ENCODE measurements at places on chromosomes 6 and 20. TPM values are rescaled to one million over a fixed set of nuclear protein-coding genes. Genes with fewer than 3 reads are reported as not detected.

GRCh38 chr6:11277275-11278206 is 45.1 kb upstream of the NEDD9 start:
- H3K4me3 ChIP-seq = no peak overlapping the region
- H3K4me1 ChIP-seq = peaks cover 25% of the 10 kb centered on the region
- peak; percentile 29 for DNase-seq
- H3K27me3 ChIP-seq = no peaks in the 10 kb centered on the region

DNA sequence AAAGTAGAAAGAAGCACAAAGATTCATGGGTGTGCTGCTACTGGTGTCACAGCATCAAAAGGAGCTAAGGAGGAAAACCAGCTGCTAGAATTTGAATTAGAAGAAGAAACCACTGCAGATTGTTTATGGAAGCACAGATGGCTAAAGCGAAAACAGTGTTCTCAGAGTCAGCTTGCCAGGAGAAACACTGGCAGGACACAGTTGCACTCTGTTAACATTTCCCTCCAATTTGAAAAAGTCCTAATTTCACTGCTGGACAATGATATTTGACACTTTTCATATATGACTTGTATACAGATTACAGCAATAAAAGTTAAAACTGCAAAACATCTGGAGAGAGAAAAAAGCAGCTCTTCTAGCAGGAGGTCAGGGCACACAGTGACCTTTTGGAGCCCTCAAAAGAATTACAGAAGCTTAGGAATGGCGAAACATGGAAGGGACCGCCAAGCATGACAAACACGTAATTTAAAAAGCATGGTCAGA is 314.5 kb downstream of the COL12A1 start:
- no peaks in the 10 kb centered on the region for H3K27me3 ChIP-seq
- H3K4me3 ChIP-seq = no peak overlapping the region
- H3K4me1 ChIP-seq = peaks cover 2% of the 10 kb centered on the region
- peak; percentile 55 for DNase-seq
- H3K27ac ChIP-seq = peak overlapping the region; percentile 43
- H3K36me3 ChIP-seq = no peaks in the 10 kb centered on the region

DNA sequence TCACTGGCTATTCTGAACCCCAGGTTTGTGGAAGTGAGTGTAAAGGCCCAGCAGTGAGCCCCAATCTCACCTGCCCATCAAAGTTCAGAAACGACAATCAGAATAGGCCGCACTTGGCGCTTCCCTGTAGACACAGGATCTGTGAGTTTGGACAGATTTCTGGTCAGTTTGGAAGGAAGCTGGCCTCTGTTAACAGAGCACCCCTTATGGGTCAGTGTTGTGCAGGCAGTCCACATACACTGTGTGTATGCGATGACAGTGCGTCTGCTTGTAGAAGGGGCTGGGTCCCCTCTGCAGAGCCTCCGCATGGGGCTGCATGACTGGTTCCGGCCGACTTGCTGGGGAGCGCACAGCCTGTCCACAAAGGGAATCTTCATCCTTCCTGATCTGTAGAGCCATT is 3.4 kb upstream of the MPC1 start:
- no peak overlapping the region for H3K4me3 ChIP-seq
- no peaks in the 10 kb centered on the region for H3K27me3 ChIP-seq
- no peaks in the 10 kb centered on the region for H3K36me3 ChIP-seq

DNA sequence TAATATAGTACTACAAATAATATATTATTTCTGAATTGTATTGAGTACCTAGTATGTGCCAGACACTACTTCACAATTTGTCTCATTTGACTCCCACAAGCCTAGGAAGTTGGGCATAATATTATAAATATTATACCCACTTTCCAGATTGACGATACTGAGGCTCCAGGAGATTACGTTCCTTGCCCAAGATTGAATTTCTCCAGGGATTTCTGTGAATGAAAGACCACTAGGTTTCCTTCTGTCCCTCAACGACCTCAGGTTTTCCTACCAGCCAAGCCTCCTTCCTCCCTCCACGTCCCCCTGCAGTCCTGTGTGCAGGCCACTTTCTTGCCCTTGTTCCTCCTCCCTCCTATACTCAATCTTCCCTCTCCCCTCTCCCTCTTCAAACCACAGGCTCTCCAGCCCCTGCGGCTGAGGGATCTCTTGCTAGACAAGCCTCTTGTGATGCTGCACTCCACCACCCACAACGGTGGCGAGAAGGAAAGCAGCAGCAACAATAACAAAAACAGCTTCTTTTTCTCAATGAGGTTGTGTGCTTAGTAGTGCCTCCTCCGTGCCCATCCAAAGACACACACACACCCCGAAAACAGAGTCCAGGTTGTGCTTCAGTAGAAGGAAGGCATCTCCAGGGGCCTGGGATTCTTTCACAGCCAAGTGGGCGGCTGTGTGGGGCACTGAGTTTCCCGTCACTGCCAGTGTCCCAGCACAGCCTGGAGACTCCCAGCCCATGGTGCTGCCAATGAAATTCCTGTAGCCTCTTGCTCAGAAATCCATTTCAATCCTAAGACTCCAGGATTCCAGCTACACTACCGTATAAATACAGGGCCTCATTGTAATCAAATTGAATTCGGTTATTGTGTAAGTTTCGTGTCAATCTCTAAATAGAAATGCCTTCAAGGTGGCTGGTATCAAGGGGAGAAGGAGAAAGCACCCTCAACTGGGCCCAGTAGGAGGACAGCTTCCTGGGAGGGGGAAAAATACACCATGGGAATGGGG is 94.4 kb downstream of the NCR2 start:
- peaks cover 14% of the 10 kb centered on the region for H3K4me1 ChIP-seq
- no peaks in the 10 kb centered on the region for H3K27me3 ChIP-seq
- H3K27ac ChIP-seq = no peak overlapping the region
- no peak overlapping the region for H3K4me3 ChIP-seq
- H3K36me3 ChIP-seq = no peaks in the 10 kb centered on the region

DNA sequence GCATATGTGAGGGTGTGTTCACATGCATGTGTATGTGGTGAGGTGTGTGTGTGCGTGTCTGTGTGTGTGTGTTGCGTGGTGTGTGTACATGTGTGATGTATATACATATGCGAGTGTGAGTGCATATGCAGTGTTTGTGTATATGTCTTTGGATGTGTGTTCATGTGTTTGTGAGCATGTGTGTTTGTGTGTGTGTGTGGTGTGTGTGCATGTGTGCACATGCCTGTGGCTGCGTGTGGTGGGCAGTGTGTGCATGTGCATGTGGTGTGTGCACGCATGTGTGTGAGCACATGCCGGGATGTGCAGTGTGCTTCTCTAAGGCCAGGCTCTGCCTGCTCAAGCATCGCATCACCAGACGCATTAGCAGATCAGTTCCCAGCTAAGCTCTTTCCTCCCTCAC is 5.7 kb downstream of the THBS2 start:
- H3K27ac ChIP-seq = no peak overlapping the region
- peaks cover 9% of the 10 kb centered on the region for H3K4me1 ChIP-seq
- no peaks in the 10 kb centered on the region for H3K36me3 ChIP-seq
- H3K27me3 ChIP-seq = no peaks in the 10 kb centered on the region

DNA sequence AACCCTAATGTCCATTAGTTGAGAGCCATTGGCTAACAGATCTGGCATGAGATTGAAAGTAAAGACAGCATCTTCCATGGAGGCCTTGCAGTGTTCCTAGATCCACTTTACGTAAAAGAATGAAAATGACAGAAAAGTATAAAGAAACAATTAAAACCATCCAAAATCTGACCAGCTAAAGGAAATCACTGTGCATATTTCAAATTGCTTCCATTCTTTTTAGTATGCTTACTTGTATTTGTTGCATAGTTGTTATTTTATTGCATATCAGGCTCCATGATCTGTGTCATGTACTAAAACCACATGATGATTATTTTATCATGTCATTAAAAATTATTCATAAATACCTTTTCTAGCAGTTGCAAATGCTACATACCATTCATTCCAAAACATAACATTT is 67.9 kb downstream of the GCLC start:
- DNase-seq = no peak
- no peaks in the 10 kb centered on the region for H3K4me1 ChIP-seq
- H3K36me3 ChIP-seq = no peaks in the 10 kb centered on the region
- H3K27ac ChIP-seq = no peak overlapping the region
- no peak overlapping the region for H3K4me3 ChIP-seq

- H3K27ac ChIP-seq = no peak overlapping the region
- no peaks in the 10 kb centered on the region for H3K27me3 ChIP-seq
- no peak for DNase-seq
- H3K4me1 ChIP-seq = peaks cover 2% of the 10 kb centered on the region
- H3K4me3 ChIP-seq = no peak overlapping the region
Measured at GRCh38 chr6:501891-502601, 110.5 kb downstream of the IRF4 start.

- no peak overlapping the region for H3K4me3 ChIP-seq
- H3K27me3 ChIP-seq = no peaks in the 10 kb centered on the region
- H3K36me3 ChIP-seq = no peaks in the 10 kb centered on the region
Measured at GRCh38 chr6:168093071-168093505, 14.1 kb upstream of the FRMD1 start.

DNA sequence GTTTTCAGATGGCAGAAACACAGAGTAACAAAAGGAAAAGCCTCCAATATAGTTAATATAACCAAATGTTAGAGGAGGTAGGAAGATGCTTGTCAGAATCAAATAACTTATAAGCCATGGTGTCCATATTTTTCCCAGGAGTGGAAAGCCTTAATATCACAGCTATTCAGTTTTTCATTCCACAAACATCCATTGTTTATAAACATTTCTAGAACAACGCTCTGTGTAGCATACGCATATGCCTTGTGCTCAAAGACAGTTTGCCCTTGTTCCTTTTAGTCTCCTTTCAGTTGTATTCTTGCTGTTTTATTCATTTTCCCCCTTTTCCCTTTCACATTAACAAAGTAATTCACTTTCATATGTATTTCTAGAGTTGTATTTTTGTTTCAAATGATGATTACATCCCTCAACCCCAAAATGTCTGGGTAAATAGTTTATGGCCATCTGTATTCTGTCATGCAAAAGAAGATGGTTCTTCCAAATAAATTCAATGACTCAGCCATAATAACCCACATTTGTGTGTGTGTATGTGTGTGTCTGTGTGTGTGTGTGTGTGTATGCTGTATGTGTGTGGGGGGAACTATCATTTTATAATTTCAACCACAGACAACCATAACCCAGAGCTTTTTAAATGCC is 455.7 kb upstream of the SOX4 start:
- DNase-seq = no peak
- H3K27me3 ChIP-seq = no peaks in the 10 kb centered on the region
- no peak overlapping the region for H3K27ac ChIP-seq
- H3K4me1 ChIP-seq = peaks cover 12% of the 10 kb centered on the region

DNA sequence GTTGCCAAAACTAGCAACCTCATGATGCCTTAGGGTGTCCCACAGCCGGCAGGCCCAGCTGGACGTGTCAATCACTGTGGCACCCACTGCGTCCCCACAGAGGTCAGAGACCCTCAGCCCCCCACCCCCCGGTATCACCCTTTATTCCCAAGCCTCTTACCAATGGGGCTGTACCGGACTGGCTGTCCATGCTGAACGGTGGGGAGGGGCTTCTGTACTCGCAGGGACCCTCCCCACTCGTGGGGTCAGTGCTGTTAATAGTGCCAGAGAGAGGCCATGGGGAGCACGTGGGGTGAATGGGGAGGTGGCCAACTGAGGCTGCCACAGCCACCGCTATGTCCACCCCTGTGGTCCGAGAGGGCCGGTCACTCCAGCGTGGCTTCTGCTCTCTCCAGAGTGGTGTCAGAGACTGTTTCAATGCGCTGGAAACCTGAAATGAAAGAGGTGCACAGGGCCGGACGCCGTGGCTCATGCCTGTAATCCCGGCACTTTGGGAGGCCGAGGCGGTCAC is 68.6 kb downstream of the THBS2 start:
- H3K4me1 ChIP-seq = peaks cover 7% of the 10 kb centered on the region
- H3K36me3 ChIP-seq = no peaks in the 10 kb centered on the region
- H3K27me3 ChIP-seq = no peaks in the 10 kb centered on the region
- DNase-seq = no peak
- H3K4me3 ChIP-seq = no peak overlapping the region

- no peaks in the 10 kb centered on the region for H3K4me1 ChIP-seq
- no peaks in the 10 kb centered on the region for H3K36me3 ChIP-seq
- no peaks in the 10 kb centered on the region for H3K27me3 ChIP-seq
- no peak overlapping the region for H3K4me3 ChIP-seq
- no peak for DNase-seq
- H3K27ac ChIP-seq = no peak overlapping the region
Measured at GRCh38 chr6:124825564-124825963, 136.7 kb upstream of the RNF217 start.

DNA sequence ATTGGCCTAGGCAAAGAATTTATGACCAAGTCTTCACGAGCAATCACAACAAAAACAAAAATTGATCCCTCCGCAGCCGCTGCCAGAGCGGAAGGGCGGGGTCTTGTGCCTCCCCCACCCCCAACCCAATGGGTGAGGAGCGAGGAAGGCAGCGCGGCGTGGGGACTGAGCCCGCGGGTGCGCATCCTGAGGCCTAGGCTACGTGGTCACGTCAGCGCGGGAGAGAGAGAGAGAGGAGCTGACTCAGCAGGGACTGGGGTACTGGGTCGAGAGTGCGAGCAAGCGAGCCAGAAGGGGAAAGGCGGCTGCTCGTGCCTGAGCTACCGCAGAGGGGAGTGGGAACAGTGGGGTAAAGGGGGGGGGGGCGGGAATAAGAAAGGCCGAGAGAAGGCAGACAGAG is 90.1 kb upstream of the FERMT1 start:
- H3K4me1 ChIP-seq = no peaks in the 10 kb centered on the region
- DNase-seq = no peak
- no peak overlapping the region for H3K4me3 ChIP-seq
- H3K36me3 ChIP-seq = no peaks in the 10 kb centered on the region

- no peaks in the 10 kb centered on the region for H3K36me3 ChIP-seq
- H3K4me3 ChIP-seq = no peak overlapping the region
- no peak for DNase-seq
- H3K27me3 ChIP-seq = no peaks in the 10 kb centered on the region
- no peaks in the 10 kb centered on the region for H3K4me1 ChIP-seq
Measured at GRCh38 chr6:99905209-99906106, 88.6 kb downstream of the MCHR2 start.

GRCh38 chr20:6418732-6419131 is 295.9 kb upstream of the FERMT1 start:
- no peaks in the 10 kb centered on the region for H3K4me1 ChIP-seq
- H3K27ac ChIP-seq = no peak overlapping the region
- no peaks in the 10 kb centered on the region for H3K36me3 ChIP-seq

DNA sequence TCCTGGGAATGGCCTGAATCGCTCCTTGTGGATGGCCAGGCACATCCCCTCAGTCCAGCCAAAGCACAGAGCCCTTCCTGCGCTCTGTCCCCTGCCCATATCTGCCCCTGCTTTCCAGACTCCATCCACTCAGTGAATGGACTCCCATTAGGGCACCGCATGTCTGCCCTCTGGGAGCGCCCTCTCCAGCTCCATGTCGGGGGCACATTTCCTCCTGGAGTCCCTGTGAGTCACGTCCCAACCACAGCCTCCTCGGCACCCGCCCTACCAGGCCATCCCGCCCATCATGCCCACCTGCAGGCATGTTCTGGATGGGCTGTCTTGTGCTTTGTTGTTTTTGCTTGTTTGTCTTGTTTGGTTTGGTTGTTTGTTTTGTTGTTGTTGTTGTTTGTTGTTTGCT is 96.8 kb downstream of the PSMB1 start:
- H3K36me3 ChIP-seq = no peaks in the 10 kb centered on the region
- H3K4me1 ChIP-seq = no peaks in the 10 kb centered on the region
- H3K4me3 ChIP-seq = no peak overlapping the region
- no peak for DNase-seq
- no peak overlapping the region for H3K27ac ChIP-seq

ADGRF5 gene
- 22.3 TPM for total RNA-seq

SGK2 gene
- 2.4 TPM for total RNA-seq

SCUBE3 gene
- 0.15 TPM for total RNA-seq

PAK5 gene
- total RNA-seq = 0.46 TPM

PSMF1 gene
- 115 TPM for total RNA-seq

C20orf173 gene
- total RNA-seq = not detected

WFDC12 gene
- total RNA-seq = not detected

BMP2 gene
- 0.58 TPM for total RNA-seq

RIPOR2 gene
- total RNA-seq = 1.1 TPM
